Activated T-helper 2 cell treated with anti-CD3 and anti-CD28 coated beads, Interferon-gamma antibody, Interleukin-2, Interleukin-4, amounts not matched to agents 10 μg/mL and 5 μg/mL and 100 μg/mL, durations not matched to agents 14 hours and 24 hours and 36 hours (primary cell): ENCODE measurements at places on chromosomes 4 and X. TPM values are rescaled to one million over a fixed set of nuclear protein-coding genes. Genes with fewer than 3 reads are reported as not detected.

- peaks cover 10% of the 10 kb centered on the region for H3K27me3 ChIP-seq
- peaks cover 18% of the 10 kb centered on the region for H3K4me1 ChIP-seq
- H3K36me3 ChIP-seq = no peaks in the 10 kb centered on the region
- no peak overlapping the region for H3K4me3 ChIP-seq
Observed at GRCh38 chrX:40283981-40284380, 186.2 kb upstream of the BCOR start.

Gene ARAF
- total RNA-seq = 85.3 and 86.1 TPM in 2 replicates

GRCh38 chrX:125210146-125210545, 109.5 kb upstream of the TEX13C start:
- no peak overlapping the region for H3K4me3 ChIP-seq
- peaks cover 22% of the 10 kb centered on the region for H3K27me3 ChIP-seq
- no peak overlapping the region for H3K27ac ChIP-seq
- no peaks in the 10 kb centered on the region for H3K36me3 ChIP-seq
- H3K4me1 ChIP-seq = peaks cover 8% of the 10 kb centered on the region

Gene PRR32
- not detected in 2 replicates for total RNA-seq

DNA sequence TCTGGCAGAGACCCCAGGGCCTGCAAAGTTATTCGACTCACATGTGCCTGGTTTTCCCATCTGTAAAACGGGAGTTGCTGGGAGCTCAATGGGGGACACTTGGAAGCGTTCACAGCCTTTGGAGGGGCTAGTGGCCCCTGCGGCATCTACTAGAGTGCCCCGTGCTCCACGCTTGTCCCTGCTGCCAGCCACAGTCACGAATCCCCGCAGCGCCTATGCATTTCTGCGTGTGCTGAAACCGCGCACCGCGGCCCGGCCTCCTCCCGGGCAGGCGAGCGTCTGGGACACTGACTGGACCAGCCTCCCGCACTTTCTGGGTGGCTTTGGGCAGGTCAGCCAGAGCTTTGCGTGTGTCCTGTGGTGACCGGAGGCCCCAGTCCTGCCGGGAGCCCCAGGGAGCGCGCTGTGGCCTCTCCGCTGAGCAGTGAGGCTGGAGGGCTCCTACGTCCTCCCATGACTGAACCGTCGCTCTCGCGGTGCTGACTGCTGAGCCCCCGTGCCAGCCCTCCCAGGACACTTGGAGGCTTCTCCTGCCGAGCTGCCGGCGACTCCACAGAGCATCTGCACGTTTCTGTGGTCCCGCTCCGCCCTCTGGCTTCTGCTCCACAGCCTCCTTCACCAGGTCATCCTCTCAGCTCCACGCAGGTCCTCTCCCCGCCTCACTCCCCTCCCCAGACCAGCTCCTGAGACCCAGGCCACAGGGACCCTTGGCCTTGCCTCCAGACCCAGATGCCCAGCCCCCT, 36.3 kb downstream of the PIGG start:
- no peak overlapping the region for H3K4me3 ChIP-seq
- no peak overlapping the region for H3K27ac ChIP-seq
- no peak for DNase-seq
- peaks cover 67% of the 10 kb centered on the region for H3K36me3 ChIP-seq

DNA sequence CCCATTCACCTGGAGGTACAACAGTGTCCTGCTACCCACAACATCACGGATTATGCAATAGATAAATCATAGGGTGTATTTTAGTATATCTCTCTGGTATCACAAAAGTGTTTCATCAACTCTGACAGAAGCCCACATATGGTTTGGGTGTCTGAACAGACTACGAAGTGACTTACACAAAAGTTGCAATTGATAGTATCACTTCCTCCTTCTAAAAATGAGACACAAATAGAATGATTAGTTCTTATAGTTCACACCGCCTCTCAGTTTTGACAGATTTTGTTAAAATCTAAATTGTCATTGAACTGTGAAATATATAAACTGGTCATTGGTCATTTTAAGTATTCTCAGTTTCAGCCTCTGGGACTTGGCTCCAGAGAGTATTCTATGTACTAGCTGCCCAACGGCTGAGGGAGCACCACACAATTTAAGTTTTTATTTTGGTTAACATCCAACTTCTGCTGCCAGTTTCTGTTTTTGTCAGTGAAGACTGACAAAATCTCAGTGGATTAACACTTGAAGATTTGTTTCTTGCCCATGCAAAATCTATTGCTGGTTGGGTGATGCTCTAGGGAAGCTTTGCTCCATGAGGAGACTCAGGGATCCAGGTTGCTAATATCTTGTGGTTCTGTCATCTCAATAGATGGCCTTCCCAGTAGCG, 113.8 kb upstream of the PUDP start:
- no peaks in the 10 kb centered on the region for H3K36me3 ChIP-seq
- no peaks in the 10 kb centered on the region for H3K4me1 ChIP-seq
- H3K27me3 ChIP-seq = no peaks in the 10 kb centered on the region
- DNase-seq = no peak

GRCh38 chr4:23022032-23022431, 329.3 kb downstream of the GBA3 start:
- H3K27me3 ChIP-seq = no peaks in the 10 kb centered on the region
- no peak overlapping the region for H3K4me3 ChIP-seq
- DNase-seq = no peak

DNA sequence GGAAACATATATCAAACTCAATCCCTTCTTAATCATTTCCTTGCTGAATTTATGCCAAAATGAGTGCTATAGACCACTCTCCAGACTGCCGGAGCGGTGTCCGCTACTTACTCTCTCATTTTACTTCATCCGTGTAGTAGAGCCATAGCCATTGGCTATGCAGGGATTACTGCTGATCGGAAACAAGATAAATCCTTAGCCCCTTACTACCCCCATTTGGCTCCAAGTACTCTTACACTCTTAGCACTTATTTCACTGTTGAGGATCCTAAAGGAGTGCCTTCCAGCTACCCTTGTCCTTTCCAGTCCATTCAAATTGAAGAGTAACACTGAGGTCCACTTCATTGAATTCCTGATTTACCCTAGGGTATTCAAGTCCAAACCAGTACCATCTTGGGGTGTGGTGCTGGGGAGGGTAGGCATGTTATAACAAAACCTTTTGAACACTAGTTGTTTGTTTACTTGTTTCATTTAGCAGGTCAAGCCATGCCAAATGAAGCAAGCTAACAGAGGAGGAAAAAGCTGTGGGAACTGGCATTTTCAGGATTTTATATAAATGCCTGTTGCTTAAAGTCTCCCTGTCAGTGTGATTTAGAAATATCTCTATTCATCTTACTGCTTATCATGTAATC, 715.1 kb downstream of the FSTL5 start:
- no peak overlapping the region for H3K4me3 ChIP-seq
- no peak for DNase-seq

DNA sequence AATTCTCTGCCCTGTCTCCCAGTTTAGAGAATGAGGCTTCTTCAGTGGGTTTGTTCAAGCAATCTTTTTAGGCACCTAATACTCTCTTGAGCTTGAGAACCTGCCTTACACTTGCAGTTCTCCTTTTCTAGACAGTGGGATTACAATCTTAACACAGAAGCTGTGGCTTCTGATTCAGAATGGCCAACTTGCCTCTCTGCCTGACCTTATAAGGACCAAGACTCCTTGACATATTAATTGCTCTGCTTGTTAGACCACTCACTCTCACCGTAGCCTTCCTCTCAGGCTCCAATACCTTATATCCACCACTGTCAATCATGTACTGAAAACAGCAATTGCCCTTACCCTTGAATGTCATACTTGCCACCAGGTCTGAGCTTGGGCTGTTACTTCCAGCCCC, 338.7 kb upstream of the MAOA start:
- H3K27ac ChIP-seq = no peak overlapping the region
- DNase-seq = no peak
- no peaks in the 10 kb centered on the region for H3K36me3 ChIP-seq

Gene TBC1D9
- total RNA-seq = 0.07 TPM in 2 replicates

Gene BCORL1
- 14.9 and 16.2 TPM in 2 replicates for total RNA-seq

GRCh38 chr4:15765391-15765790, 12.7 kb upstream of the CD38 start:
- peak overlapping the region; percentile 83 for H3K27ac ChIP-seq
- peak overlapping the region; percentile 9 for H3K4me3 ChIP-seq
- H3K4me1 ChIP-seq = peaks cover 63% of the 10 kb centered on the region
- H3K27me3 ChIP-seq = no peaks in the 10 kb centered on the region

Gene ABCG2
- 0.48 and 0.89 TPM in 2 replicates for total RNA-seq

DNA sequence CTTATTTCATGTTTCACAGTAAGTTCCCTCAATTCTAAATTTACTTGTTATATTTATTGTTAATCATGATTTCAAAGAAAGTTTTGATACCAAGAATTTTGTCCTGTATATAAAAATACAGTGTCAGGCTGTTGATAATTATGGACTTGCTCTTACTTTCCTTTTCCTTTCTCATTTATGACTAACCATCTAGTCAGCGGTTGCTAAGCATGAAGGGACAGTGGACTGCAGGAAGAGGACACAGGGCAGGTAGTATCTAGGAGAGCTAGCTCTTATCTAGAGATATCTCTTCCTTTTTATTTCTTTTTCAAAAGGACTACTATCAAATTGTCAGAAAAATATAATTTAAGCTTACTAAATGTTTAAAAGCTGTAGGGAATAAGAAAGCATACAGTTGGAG, 1.6 kb downstream of the OPRPN start:
- H3K4me3 ChIP-seq = no peak overlapping the region
- H3K36me3 ChIP-seq = no peaks in the 10 kb centered on the region

Gene USP9X
- 53.4 and 54.4 TPM in 2 replicates for total RNA-seq

DNA sequence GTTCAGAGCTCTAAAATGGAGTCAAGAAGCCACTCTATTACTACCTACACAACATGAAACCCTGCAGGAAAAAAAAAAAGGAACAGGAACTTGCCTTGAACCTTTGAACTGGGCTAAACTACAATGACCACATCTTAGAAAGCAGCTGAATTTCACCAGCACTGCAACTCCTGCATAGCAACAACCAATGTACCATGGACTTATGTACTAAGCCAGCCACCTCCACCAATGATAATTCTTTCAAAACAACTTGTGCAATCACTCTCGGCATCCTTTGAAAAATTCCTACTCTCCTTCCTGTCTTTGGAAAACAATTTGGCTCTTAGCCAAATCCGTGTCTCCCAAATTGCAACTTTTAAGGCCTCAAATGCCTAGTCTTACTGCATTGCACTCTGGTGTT, 26.8 kb upstream of the FMR1 start:
- H3K4me3 ChIP-seq = no peak overlapping the region
- H3K27ac ChIP-seq = no peak overlapping the region
- DNase-seq = no peak
- H3K4me1 ChIP-seq = no peaks in the 10 kb centered on the region
- no peaks in the 10 kb centered on the region for H3K36me3 ChIP-seq

GRCh38 chr4:127525608-127526007, 107.1 kb upstream of the INTU start:
- no peak overlapping the region for H3K4me3 ChIP-seq
- no peaks in the 10 kb centered on the region for H3K27me3 ChIP-seq
- DNase-seq = no peak
- no peaks in the 10 kb centered on the region for H3K36me3 ChIP-seq

DNA sequence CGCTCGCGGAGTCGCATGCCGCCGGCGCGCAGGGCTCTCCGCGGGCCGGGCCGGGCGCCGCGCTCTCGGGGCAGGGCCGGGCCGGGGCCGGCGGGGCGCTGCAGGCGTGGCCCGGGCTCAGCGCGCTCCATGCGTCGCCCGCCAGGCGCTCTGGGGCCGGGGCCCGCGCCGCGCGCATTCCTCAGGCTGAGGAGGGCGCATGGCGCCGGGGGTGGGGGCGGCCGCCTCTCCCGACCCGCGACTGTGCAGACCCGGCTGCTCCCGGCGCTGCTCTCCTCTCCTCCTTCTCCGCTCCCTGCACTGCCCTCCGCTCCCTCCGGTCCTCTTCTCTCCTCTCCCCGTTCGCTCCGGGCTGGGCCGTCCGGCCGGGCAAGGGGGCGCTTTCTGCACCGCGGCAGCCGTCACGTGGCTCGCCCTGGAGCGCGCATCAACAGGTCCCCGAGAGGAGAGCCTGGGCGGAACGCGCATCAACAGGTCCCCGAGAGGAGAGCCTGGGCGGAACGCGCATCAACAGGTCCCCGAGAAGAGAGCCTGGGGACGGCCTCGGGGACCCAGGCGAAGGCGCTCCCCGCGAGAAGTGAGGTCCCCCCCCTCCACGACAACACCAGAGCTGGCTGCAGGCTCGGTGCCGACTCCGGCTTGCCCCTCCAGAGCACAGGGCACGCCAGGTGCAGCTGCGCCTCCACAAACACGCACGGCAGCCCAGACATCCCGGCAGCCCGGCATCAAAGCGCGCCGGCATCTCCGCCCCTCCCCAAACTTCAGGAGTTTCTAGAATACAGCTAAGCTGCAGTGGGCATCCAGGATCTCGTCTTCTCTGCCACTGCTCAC, 12.9 kb downstream of the PPP2R3B start:
- H3K27me3 ChIP-seq = peaks cover 36% of the 10 kb centered on the region
- H3K36me3 ChIP-seq = peaks cover 9% of the 10 kb centered on the region
- peak; percentile 29 for DNase-seq
- H3K4me1 ChIP-seq = peaks cover 18% of the 10 kb centered on the region
- no peak overlapping the region for H3K27ac ChIP-seq

Gene NUDT11
- 5.8 and 6.1 TPM in 2 replicates for total RNA-seq

GRCh38 chr4:76997532-76997931, 48.0 kb downstream of the SEPTIN11 start:
- no peak overlapping the region for H3K27ac ChIP-seq
- DNase-seq = no peak

DNA sequence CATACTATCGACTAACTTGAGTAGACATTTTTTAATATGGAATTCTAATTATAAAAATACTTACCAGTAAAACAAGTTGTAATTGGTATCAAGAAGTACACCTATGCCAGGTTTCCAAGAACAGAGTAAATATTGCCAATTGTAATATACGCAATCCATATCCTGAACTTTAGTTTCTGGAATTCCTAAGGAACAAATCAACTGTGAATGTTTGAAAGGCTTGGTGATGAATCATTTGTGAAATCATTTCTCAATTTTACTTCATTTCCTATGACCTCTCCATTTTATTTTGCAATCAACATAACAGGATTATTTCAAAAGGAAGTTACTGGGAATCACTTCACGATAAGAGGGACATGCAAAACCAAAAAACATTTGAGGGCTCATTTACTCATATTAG, 3.7 kb downstream of the IL13RA2 start:
- DNase-seq = no peak
- H3K36me3 ChIP-seq = no peaks in the 10 kb centered on the region
- no peak overlapping the region for H3K4me3 ChIP-seq
- H3K4me1 ChIP-seq = no peaks in the 10 kb centered on the region
- no peaks in the 10 kb centered on the region for H3K27me3 ChIP-seq

GRCh38 chrX:17803449-17803848, 57.6 kb downstream of the RAI2 start:
- H3K4me3 ChIP-seq = no peak overlapping the region
- no peaks in the 10 kb centered on the region for H3K36me3 ChIP-seq
- no peaks in the 10 kb centered on the region for H3K27me3 ChIP-seq
- H3K4me1 ChIP-seq = no peaks in the 10 kb centered on the region
- no peak overlapping the region for H3K27ac ChIP-seq

Gene SYTL5
- not detected in 2 replicates for total RNA-seq

GRCh38 chrX:39475372-39475771, 622.4 kb downstream of the BCOR start:
- no peaks in the 10 kb centered on the region for H3K36me3 ChIP-seq
- no peaks in the 10 kb centered on the region for H3K27me3 ChIP-seq
- H3K4me3 ChIP-seq = no peak overlapping the region
- H3K27ac ChIP-seq = no peak overlapping the region
- DNase-seq = no peak

- no peaks in the 10 kb centered on the region for H3K36me3 ChIP-seq
- DNase-seq = no peak
- no peaks in the 10 kb centered on the region for H3K27me3 ChIP-seq
- no peaks in the 10 kb centered on the region for H3K4me1 ChIP-seq
- no peak overlapping the region for H3K4me3 ChIP-seq
Observed at GRCh38 chr4:176971576-176972115, 178.9 kb upstream of the VEGFC start.

GRCh38 chrX:100685284-100685996, 41.4 kb downstream of the SRPX2 start:
- DNase-seq = peak; percentile 41
- no peaks in the 10 kb centered on the region for H3K36me3 ChIP-seq
- H3K4me1 ChIP-seq = peaks cover 10% of the 10 kb centered on the region
- no peak overlapping the region for H3K4me3 ChIP-seq
